ENCODE measurements at places on chromosomes 3 and 15. TPM values are rescaled to one million over a fixed set of nuclear protein-coding genes. Genes with fewer than 3 reads are reported as not detected.

The TM6SF1 gene
- total RNA-seq, result not detected

The UQCC5 gene
- total RNA-seq, result 13.7 TPM

DNA sequence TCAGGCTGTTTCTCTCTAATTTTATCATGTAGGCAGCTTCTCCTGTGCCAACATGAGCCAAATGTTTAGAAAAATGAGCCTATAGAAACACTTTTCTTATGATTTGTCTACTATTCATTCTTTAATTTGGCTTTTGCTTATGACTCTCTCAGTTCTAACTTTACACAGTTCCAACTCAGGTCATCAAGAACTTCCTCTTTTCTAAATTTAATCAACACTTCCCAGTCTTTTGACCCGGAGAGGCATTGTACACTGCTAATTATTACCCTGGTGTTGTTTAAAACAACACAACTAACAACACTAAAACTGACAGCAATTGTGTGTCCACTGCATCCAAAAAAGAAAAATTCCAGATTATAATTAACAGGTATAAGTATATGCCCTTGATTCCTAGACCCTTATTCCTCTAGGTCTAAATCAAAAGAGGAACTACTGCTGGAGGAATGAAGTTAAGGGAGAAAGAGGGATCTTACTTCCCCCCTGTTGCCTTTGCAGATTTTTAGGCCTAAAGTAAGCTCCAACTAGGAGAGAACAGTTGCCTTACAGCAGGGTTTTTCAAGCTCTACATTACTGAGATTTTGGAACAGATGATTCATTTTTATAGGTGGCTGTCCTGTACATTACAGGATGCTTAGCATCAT, 332.2 kb upstream of the GOLIM4 start:
- no peak for DNase-seq

The IFRD2 gene
- 38.2 TPM for total RNA-seq

GRCh38 chr3:32379831-32380500, 11.7 kb upstream of the CMTM7 start:
- DNase-seq, result no peak
